ENCODE measurements at places on chromosomes 6 and 20. TPM values are rescaled to one million over a fixed set of nuclear protein-coding genes. Genes with fewer than 3 reads are reported as not detected.

DNA sequence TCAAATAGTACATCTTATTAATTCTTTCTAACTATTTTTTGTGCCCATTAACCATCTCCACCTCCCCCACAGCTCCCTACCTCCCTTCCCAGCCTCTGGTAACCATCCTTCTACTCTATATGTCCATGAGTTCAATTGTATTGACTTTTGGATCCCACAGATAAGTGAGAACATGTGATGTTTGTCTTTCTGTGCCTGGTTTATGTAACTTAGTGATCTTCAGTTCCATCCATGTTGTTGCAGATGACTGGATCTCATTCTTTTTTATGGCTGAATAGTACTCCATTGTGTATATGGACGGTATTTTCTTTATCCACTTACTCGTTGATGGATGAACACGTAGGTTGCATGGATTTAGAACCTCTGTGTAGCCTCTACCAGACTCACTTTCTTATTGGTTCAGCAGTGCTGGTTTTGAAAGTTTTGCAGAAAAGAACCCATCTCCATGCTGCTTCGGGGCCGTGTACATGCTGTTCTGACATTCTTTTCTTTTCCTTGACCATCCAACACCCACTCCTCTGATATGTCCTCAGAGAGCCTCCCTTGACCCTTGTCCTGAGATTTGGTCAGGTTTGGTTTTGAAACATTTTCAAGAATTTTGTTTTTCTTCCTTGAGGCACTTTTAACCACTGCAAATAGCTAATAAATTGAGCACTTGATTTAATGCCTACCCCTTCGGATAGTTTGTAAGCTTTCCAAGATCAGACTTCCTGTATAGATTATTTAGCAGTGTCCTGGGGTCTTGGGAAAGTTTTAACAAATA, 231.2 kb upstream of the ZFP64 start:
- H3K27ac ChIP-seq = no peak overlapping the region
- no peak for DNase-seq
- H3K36me3 ChIP-seq = no peaks in the 10 kb centered on the region

DNA sequence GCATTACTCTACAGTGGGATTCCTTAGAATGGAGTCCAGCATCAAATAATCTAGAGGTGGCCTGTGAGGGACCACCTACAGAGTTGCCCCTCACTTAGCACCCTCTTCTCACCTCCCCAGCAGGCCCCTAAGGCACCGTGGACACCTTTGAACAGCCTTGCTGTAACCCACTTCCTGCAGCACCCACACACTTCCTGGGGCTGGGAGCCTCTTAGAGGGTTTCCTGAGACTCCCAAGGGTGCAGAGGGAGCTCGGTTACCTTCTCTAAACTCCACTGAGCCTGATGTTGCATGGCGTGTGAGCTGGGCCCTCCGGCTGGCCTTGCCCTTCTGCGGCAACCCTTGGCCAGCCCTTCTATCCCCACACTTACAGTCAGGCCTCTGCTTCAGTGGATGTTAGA, 7.3 kb upstream of the SIRPG start:
- no peak for DNase-seq
- no peaks in the 10 kb centered on the region for H3K27me3 ChIP-seq
- no peak overlapping the region for H3K27ac ChIP-seq
- H3K36me3 ChIP-seq = no peaks in the 10 kb centered on the region
- no peaks in the 10 kb centered on the region for H3K4me1 ChIP-seq
- no peak overlapping the region for H3K4me3 ChIP-seq

DNA sequence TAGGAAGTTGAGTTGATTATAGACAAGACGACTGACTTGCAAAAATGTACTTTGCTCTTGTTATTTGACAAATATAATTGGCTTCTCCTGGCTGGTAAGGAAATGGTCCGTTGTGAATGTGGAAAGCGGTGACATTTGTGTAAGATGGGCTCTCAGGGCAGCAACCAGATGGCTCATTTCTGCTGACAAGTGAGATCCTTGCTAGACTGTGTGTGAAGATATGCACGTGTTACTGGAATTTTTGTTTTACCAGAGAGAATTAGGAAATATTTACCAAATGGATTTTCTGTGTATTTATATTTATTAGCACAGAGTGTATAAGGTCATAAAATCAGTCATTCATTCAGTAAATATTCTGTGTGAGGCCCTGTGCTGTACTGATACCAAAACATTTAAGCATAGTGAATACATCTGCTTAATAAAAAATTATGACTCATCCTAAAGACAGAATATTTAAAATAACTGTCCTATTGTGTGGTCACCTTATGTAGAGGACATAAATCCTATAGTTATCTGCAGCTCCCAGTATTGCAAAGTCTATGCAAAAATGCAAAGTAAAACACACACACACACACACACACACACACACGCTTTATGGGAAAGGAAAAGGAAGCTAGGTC, 109.9 kb upstream of the ASF1A start:
- no peaks in the 10 kb centered on the region for H3K36me3 ChIP-seq
- no peak overlapping the region for H3K4me3 ChIP-seq
- H3K4me1 ChIP-seq = no peaks in the 10 kb centered on the region
- no peaks in the 10 kb centered on the region for H3K27me3 ChIP-seq
- no peak overlapping the region for H3K27ac ChIP-seq
- DNase-seq = no peak

DNA sequence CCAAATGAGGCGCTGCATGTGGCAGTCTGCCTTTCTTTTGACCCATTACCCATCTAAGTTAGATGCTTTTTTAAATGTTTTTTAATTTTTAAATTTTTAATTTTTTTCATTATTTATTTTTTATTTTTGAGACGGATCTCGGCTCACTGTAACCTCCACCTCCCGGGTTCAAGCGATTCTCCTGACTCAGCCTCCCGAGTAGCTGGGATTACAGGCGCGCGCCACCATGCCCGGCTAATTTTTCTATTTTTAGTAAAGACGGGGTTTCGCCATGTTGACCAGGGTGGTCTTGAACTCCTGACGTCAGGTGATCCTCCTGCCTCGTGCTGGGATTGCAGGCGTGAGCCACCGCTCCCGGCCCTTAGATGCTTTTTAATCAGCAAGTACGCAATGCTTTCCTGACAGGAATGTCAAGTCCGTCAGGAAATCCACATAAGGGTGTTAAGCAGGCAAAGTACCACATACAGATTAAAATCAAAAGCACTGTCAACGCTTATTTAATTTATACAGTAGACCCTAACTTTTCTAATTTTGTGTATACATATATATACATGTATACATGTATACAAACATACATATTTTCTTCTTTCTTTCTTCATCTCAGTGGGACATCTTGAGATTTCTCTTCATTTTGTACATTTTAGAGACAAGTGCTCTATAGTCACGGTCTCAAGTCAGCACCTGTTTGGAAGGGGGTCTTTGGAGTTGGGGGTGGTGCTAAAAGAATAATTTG, 995 bp upstream of the GSTA4 start:
- peak; percentile 87 for DNase-seq
- H3K4me1 ChIP-seq = peaks cover 20% of the 10 kb centered on the region
- H3K27me3 ChIP-seq = no peaks in the 10 kb centered on the region
- peak overlapping the region; percentile 12 for H3K4me3 ChIP-seq

DNA sequence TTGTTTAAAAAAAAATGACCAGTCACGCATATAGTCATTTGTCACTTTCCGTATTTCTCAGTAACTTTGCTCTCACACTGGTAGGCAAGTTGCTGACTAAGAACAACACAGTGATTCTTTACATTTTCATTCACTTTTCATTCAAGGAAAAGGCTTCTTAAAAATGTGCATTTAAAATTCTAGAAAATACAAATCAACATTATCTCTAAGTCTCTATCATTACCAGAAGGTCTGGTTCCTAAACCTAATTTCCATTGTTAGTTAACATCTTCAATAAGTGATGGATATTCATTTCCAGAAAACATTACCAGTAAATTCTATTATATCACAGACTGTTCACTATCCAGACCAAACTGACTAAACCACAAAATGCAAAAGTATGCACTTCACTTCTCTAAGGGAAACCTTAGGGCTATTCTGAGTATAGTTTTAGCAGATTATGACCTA, 115.3 kb downstream of the AHI1 start:
- no peak overlapping the region for H3K4me3 ChIP-seq
- no peaks in the 10 kb centered on the region for H3K4me1 ChIP-seq
- no peaks in the 10 kb centered on the region for H3K36me3 ChIP-seq
- no peak overlapping the region for H3K27ac ChIP-seq

HINT3 gene
- total RNA-seq = 12.2 TPM

C4A gene
- total RNA-seq = 3.8 TPM

MYBL2 gene
- total RNA-seq = 6.2 TPM

DNA sequence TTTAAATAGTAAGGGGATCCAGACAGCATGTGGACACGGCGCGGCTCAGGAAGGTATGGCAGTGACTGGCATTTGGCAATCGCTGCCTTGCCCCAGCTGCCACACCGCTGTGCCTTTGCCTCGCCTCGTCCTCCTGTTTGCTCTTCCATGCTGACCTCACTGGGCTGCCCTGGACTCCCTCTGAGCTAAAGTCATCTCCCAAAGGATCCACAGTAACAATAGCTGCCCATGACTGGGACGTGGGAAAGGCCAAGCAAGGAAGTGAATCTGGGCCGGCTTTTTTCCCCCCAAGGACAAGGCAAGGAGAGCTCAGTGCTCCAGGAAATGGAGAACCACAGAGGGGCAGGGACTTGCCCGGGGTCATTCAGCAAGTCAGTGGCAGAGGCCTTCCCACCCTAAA, 48.1 kb downstream of the JPH2 start:
- no peak for DNase-seq
- no peak overlapping the region for H3K4me3 ChIP-seq
- no peaks in the 10 kb centered on the region for H3K36me3 ChIP-seq
- H3K27me3 ChIP-seq = no peaks in the 10 kb centered on the region

GRCh38 chr6:64010010-64010409, 374.4 kb downstream of the PHF3 start:
- H3K4me3 ChIP-seq = no peak overlapping the region
- no peaks in the 10 kb centered on the region for H3K4me1 ChIP-seq
- no peaks in the 10 kb centered on the region for H3K27me3 ChIP-seq
- no peak overlapping the region for H3K27ac ChIP-seq
- no peak for DNase-seq

RNF8 gene
- 22.4 TPM for total RNA-seq

DNA sequence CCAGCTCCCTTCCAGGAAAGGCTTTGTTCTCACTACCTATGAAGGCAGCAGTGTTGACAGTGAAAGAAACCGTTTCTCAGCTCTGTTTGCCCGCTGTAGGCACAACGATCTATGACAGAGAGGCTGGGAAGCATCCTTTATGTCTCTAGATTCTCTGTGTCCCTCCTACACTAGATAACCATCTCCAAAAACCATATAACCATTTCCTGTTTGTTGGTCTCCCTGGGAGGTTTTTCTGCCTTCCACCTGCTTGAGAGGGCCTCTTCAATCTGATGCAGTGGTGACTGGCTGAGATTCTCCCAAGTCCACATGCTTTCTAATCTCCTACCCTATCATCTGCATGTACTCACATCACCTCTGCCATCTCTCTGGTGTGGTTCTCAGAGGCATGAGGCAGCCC, 32.0 kb upstream of the TMEM217 start:
- H3K36me3 ChIP-seq = peaks cover 39% of the 10 kb centered on the region
- no peak overlapping the region for H3K4me3 ChIP-seq
- DNase-seq = no peak
- no peaks in the 10 kb centered on the region for H3K27me3 ChIP-seq
- no peak overlapping the region for H3K27ac ChIP-seq

- H3K27me3 ChIP-seq = no peaks in the 10 kb centered on the region
- H3K27ac ChIP-seq = peak overlapping the region; percentile 100
- H3K36me3 ChIP-seq = no peaks in the 10 kb centered on the region
- H3K4me1 ChIP-seq = peaks cover 37% of the 10 kb centered on the region
- H3K4me3 ChIP-seq = peak overlapping the region; percentile 58
- DNase-seq = peak; percentile 95
These were observed 11.5 kb upstream of the DSTN start for GRCh38 chr20:17558154-17558940.

RAET1L gene
- not detected for total RNA-seq

SPTLC3 gene
- 5.6 TPM for total RNA-seq

- no peak overlapping the region for H3K27ac ChIP-seq
- peaks cover 14% of the 10 kb centered on the region for H3K4me1 ChIP-seq
- H3K27me3 ChIP-seq = no peaks in the 10 kb centered on the region
- H3K36me3 ChIP-seq = no peaks in the 10 kb centered on the region
- peak overlapping the region; percentile 27 for H3K4me3 ChIP-seq
These were observed 8.2 kb upstream of the AHCY start for GRCh38 chr20:34311118-34312023.

DNA sequence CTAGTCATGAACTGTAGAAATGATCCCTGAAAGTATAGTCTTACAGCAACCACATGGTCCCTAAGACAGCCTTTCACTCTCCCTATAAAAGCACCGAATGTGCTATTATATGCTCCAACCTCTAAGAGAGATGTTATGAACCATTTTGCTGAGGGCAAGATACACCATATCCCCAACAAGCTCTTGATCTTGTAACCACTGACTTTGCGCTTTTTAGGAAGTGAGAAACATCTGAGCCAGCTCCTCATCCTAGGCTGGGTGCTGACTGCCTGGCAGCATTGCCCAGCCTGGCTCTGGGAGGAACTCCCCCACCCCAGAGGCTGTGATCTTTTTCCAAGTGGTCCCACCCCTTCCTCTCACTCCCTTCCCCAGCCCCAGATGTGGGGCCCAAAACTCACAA, 3.1 kb upstream of the EMILIN3 start:
- peaks cover 26% of the 10 kb centered on the region for H3K27me3 ChIP-seq
- H3K27ac ChIP-seq = no peak overlapping the region
- no peak overlapping the region for H3K4me3 ChIP-seq
- no peaks in the 10 kb centered on the region for H3K4me1 ChIP-seq
- no peaks in the 10 kb centered on the region for H3K36me3 ChIP-seq
- DNase-seq = no peak

FAM110A gene
- total RNA-seq = 1.2 TPM

GRCh38 chr6:34890533-34890925, 1.5 kb downstream of the ANKS1A start:
- DNase-seq = no peak
- H3K27ac ChIP-seq = no peak overlapping the region
- H3K27me3 ChIP-seq = no peaks in the 10 kb centered on the region
- peaks cover 5% of the 10 kb centered on the region for H3K4me1 ChIP-seq

- H3K4me3 ChIP-seq = no peak overlapping the region
- H3K36me3 ChIP-seq = peaks cover 26% of the 10 kb centered on the region
- H3K27me3 ChIP-seq = no peaks in the 10 kb centered on the region
- no peaks in the 10 kb centered on the region for H3K4me1 ChIP-seq
- H3K27ac ChIP-seq = no peak overlapping the region
These were observed 27.8 kb downstream of the EZR start for GRCh38 chr6:158791274-158791855.

DNA sequence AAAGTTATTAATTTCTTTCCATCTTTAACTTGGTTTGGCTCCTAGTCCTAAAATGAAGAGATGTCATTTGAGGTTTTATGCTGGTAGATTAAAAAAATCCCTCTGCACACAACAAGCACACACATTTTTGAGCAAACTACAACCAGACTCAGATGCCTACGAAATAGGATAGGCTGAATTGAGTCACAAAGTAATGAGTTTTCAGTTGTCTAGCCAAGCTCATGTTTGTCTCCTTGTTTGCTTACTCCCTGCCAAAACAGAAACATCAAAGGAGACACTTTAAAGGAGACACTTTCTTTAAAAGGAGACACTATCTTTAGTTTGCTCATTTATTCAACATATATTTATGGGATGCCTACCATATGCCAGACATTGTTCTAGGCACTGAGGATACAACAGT, 56.2 kb downstream of the TPBG start:
- no peak overlapping the region for H3K4me3 ChIP-seq
- DNase-seq = no peak

- DNase-seq = no peak
- H3K36me3 ChIP-seq = no peaks in the 10 kb centered on the region
- no peak overlapping the region for H3K4me3 ChIP-seq
- no peaks in the 10 kb centered on the region for H3K27me3 ChIP-seq
These were observed 40.4 kb upstream of the ZMYND8 start for GRCh38 chr20:47396762-47397476.
